OCI-LY7 (cell line): ENCODE measurements at places on chromosomes 6 and 20.

DNA sequence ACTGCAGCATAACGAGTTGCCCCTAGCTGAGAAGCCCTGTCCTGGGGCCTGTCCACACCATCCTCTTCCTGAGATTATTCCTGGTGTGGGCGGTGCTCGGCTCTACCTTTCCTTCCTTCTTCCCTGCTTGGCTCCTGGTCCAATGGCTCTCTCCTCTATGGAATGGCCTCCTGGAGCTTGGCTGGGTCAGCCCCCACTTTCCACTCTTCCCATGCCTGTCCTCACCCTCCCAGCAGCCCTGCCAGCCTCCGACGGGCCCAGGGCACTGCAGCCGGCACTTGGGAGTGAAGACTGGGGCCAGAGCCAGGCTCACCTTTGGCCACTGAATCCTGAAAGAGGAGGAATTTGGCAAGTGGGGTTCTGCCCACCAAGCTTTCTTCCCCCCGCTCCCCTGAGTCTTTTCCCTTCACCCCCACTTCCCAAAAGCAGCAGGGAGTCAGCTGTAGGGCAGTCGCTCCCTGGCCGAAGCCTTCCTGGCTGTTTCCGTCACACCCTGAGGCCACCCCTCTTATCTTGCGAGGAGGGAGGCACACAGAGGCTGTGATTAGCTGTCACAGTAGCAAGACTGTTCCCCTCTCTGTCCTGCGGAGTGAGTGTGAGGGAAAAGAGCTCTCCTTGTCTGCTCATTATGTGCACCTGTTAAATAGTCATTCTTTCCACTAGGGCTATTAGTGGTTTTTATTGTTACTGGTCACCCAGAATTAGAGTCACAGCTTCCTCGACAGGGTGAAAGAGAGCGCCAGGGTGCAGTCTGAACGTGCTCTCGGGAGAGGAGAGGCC, 6.3 kb upstream of the CDSN start:
- no peak for DNase-seq

GRCh38 chr6:158037021-158037420, 55.4 kb downstream of the SYNJ2 start:
- no peak for DNase-seq

- no peak for DNase-seq
These were observed at the start of gene ZNF391 for GRCh38 chr6:27388293-27389197. TSS of gene ZNF391 (plus strand) at chr6:27388759. CDS start at chr6:27400371, 11,612 bp downstream.

- DNase-seq, result no peak
These were observed 27.9 kb upstream of the MCM3 start for GRCh38 chr6:52312461-52312860.

- no peak for DNase-seq
These were observed 49.6 kb downstream of the DSTN start for GRCh38 chr20:17619351-17620093.

DNA sequence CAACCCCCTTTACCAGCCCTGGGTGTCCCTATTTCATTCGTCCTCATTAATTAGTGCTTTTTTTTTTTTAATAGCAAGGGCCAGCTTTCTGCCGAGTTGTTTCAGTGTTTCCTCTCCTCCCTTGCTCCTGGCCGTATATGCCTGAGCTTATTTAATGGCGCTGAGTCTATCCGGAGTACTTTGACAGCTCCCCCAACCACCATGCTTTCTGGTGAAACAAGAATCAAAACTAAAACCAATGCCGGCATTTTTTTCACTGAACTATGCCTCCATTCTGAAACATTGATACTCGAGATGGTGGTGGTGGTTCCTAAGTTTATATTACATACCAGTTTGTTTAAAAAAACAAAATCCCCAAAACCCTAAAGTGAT, 1.2 kb downstream of the DCBLD1 start:
- no peak for DNase-seq

- DNase-seq, result no peak
These were observed 35.1 kb upstream of the RIMS1 start for GRCh38 chr6:71851214-71851613.

- no peak for DNase-seq
These were observed 38.6 kb downstream of the SLC2A4RG start for GRCh38 chr20:63778034-63778752.
